EL (cell line): ENCODE measurements at places on chromosomes 6 and 20.

DNA sequence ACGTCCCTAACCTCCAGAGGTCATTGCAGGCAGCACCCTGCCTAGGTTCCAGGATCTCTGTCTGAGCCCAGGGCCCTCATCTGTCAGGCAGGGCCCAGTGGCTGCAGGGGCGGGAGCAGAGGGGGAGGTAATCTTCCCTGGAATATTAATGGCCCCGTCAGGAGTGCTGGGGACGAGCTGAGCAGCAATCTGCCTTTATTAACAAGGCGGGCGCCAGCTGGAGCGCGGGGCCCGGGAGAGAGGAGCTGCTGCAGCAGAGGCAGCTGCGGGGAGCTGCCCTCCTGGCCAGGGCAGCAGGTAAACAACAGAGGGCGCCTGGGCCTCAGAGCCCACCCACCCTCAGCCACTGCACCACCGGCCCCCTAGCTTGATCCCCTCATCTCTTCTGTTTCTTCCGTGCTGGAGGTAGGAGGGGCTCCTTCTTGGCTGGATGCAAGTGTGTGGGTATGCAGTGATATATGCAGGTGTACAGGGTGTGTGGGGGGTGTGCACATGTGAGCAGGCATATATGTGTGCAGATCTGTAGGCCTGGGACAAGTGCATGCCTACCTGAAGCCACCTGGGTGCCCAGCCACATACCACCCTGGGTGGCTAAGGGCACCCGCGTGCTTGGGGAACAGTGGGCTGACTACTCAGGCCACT lies 131.8 kb upstream of the MLN start:
- no peak for DNase-seq

- no peak for DNase-seq
Measured at GRCh38 chr6:96542702-96543101, 20.2 kb upstream of the FHL5 start.

- DNase-seq, result no peak
Measured at GRCh38 chr6:921400-921799, 228.5 kb upstream of the EXOC2 start.

- DNase-seq, result peak; percentile 46
Measured at GRCh38 chr20:35871259-35871771, 83.0 kb downstream of the SCAND1 start.

DNA sequence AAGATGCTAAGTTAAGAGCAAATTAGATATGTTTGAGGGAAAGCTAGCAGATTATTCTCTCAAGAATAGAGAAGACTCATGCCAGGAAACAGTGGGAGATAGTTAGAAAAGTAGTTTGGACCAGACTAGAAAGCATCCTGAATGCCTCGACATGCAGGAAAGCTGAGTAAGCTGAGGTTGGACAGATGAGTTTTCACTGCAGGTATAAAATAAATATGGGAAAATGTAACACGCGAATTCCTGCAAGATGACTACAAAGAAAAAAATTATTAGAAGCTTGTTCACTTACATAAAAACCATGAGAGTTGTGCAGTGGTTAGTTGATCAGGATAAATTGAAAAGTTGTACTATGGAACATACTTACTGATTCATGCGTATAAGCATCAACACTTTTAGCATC lies 484.2 kb upstream of the MANEA start:
- no peak for DNase-seq
